NCI-H510A (cell line): ENCODE measurements at places on chromosomes 7 and 10.

DNA sequence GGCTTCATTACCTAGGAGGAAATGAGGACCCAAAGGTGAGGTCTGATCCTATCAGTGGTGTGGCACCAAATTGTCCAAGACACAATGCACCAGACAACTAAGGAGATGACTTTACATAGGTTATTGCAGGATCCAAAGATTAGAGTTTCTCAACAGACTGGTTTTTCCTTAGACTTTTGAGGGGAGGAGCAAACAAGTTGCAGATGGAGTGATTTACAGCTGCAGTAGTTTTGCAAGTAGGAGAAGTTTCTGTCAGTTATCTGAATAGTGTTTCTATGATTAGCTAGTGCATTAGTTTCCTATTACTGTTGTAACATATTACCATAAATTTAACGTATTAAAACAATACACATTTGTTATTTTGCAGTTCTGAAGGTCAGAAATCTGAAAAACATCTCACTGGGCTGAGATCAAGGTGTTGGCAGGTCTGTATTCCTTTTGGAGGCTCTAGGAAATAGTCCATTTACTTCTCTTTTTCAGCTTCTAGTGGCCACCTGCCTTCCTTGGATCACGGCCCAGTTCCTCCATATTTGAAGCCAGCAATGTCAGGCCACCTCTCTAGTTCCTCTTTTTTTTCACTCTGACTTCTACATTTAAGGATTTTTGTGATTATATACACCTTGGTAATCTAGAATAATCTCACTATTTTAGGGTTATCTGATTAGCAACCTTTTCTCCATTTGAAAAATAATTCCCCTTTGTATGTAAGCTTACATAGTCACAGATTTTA, 994.9 kb downstream of the REEP3 start:
- no peak for DNase-seq

DNA sequence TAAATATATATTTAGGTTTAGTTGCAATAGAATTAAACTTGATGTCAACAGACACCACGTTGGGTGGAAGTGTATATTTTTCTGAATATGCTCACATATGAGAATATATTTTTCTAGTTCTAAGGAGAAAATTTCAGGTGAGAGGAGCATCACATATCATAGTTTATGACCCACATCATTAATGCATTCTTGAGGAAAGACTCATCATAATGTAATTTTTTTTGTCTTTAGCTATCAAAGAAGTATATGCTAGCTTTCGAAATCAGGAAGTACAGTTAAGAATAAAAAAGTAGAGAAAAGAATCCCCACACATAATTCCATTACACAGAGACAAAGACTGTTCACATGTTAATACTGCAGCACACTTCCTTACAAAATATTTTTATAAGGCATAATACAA, 30.4 kb downstream of the A1CF start:
- DNase-seq = no peak

DNA sequence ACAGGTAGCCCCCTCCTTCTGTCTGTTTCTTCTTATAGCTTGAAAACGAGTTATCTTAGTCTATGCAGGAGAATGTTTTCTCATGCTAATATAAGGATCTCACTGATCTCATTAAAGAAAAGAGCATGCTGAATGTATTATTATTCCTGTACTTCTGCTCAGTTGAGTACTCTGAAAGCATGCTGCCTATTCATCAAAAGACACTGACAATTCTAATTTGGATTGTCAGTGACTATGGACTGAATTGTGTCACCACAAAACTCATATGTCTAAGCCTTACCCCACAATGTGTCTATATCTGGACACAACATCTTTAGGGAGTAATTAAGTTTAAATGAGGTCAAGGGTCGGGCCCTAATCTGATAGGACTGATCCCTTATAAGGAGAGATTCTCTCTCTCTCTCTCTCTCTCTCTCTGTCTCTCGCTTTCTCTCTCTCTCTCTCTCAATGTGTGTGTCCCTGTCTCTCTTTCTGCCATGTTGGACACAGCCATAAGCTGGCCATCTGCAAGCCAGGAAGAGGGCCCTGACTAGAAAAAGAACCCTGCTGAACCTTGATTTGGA, 98.4 kb downstream of the GNAT3 start:
- no peak for DNase-seq

GRCh38 chr7:23472046-23472445, 1.8 kb upstream of the IGF2BP3 start:
- no peak for DNase-seq

- no peak for DNase-seq
These were observed 73.2 kb downstream of the MYL10 start for GRCh38 chr7:101555921-101556275.

DNA sequence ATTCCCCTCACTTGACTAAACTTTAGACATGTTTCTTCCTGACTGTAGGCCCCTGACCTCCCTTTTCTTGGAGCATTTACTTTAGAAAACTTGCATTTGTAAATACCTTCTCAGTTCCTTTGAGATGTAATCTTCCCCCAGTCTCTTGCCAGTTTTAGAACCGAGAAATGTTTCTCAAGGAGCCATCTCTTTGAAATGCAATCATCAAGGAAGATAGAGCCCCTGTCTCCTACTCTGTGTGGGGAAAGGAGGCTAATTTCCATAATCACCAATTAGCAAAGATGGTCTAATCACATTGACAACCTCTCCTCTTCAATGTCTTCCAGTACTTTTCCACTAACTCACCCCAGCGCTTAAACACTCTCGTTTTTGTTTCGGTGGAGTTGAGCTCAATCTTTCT, 70.0 kb upstream of the SMIM30 start:
- DNase-seq = no peak
